ENCODE measurements at places on chromosomes 16 and 17.

GRCh38 chr17:19660219-19660870 is 11.8 kb downstream of the ALDH3A2 start:
- no peak for DNase-seq

- DNase-seq: no peak
These were observed 9.8 kb downstream of the SLC12A3 start for GRCh38 chr16:56874800-56875199.

GRCh38 chr17:332558-333322 is 19.9 kb downstream of the RPH3AL start:
- DNase-seq: no peak

DNA sequence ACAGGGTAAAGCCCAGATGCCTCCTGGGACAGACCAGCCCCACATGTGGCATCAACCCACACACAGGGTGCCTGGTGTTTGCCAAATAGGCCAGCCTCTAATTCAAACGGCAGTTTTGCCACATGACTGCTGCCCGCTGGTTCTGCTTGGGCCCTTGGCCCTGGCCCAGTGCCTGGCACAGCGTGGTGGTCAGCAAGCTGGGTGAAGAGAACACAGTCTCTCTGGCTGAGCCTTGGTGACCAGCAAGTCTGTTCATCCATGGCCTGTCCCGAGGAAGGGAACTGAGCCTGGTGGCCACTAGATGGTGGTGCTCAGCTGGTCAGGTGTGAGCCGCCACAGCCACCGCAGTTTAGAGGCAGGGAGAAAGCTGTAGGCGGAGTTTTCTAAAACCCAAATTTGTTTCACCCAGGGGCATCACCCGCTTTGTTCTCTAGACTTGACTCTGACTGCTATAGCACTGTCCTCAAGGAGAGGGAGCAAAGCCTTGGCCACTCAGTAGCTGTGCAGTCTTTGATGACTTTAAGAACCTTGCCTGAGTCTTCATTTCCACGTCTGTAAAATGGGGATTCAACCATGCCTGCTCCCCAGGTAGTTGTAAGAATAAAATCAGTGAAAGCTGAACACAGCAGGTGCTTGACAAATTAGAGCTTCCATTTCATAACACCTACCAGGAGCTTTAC is 4.7 kb upstream of the GFAP start:
- peak; percentile 31 for DNase-seq

DNA sequence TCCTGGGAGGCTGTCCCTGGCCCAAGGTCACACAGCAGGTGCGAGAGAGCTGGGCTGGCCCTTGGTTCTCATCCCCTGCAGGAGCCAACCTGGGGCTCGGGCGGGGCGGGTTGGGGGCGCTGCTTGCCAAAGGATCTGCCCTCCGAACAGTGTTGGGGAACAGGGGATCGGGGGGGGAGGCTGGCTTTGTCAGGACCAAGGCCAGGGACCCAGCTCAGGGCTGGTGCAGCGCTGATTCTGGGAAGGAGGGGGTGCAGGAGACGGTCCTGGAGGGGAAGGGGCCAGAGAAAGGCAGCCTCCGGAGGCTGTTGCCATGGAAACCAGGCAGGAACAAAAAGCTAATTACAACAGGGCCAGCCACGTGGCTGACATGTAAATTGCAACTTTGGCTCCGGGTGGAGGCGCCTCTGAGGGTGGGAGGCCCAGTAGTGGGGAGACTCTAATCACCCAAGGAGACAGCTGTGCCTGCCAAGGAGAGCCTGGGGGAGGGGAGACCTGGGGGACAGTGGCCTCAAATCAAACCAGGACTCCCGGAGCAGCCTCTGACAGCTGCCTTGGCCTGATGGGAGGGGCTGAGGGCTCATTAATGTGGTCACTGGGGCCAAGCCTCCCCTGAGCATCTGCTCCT is 1.3 kb downstream of the TUBB3 start:
- DNase-seq: peak; percentile 47

Measured in NCI-H1105 (cell line).